Peyer's patch (tissue), 4 donors: ENCODE measurements at places on chromosomes 3 and 15.

DNA sequence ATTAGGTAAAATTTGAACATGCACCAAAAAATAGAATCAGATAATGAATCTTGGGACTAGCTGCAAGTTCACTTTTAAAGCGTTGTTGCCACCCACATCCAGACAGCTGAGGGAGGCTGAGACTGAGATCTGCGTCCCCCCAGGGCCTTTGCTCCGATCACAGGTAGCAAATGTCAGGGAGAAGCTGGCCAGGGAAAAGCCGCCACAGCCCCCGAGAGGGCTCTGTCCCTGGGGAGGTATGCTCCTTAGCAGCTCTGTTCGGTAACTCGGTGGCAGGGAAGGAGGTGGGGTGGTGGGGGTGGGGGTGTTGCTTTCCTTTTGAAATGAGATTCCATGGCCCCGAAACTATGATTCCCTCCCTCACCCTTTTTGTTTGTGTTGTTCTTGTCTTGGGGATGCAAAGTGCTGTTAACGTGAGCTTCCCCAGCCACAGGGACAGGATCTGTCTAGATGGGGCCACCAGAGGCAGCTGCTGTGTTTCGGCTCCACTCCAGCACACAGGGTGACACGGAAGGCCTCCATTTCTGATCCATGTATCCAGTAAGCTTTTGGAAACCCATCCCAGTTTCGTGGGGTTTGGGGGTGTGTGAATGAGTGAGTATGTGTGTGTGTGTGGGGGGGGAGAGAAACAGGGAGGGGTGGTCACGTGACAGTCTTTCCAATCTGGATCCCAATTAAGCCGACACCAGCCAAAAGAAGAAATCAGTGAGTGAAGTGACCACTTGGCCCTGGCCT is 1.1 kb upstream of the MINAR1 start:
- DNase-seq, result no peak

GRCh38 chr3:132953683-132954082 is 84.5 kb upstream of the TMEM108 start:
- DNase-seq, result no peak

DNA sequence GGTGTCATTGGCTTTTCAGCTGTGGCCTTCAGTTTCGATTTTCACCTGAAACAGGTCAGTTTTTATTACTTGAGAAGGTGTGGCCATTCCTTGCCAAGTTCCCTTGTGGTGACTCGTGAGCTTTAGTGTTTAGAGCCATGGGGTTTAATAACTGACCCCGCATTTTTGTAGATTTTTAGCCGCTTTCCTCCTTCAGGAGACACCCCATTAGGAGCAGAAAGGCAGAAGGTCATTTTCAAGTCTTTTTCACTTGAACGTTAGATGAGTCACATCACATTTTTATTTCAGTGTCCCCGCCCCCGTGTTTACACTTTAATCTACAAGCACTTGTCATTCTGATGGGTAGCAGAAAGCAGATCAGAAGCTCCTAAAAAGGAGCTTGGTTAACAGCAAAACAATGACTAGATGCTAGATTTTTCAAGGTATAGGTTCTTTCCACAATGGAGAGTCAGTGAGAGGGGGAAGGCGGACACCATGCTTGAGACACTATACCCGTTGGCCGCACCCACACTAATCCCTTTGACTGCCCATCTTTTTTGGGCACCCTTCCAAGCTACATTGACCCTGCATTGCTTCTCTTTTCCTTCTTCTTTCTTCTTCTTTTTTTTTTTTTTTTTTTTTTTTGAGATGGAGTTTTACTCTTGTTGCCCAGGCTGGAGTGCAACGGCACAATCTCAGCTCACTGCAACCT is 132.7 kb downstream of the GHSR start:
- DNase-seq, result no peak

- no peak for DNase-seq
Observed at GRCh38 chr15:65212097-65212496, 824 bp upstream of the CILP start.

GRCh38 chr15:57282686-57283085 is 93.6 kb upstream of the CGNL1 start:
- no peak for DNase-seq

DNA sequence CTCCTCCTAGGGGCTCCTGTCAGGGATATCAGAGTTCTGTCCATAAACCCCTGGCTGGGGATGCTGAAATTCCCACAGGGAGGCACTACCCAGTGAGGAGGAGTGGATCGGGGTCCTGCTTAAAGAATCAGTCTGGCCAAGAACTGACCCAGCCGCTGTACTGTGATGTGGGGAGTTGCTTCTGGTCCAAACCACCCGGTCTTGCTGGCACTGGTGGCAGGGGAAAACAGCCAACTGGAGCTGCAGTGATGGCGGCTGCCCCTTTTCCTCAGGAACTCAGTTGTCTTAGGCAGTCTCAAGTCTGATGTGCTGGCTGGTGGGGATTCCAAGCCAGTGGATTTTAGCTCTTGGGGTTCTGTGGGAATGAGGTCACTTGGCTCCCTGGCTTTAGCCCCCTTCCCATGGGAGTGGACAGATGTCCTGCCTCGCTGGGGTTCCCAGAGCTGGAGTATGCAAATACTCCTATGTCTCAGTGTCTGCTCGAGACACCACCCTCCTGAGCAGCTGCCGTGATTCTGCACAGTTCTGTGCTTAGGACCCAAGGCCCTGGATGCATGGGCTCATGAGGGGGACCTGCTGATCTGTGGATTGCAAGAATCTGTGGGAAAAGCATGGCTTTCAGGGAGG is 97.1 kb downstream of the SLC25A26 start:
- DNase-seq, result no peak

GRCh38 chr3:15795651-15796308 is 2.0 kb downstream of the ANKRD28 start:
- no peak for DNase-seq

DNA sequence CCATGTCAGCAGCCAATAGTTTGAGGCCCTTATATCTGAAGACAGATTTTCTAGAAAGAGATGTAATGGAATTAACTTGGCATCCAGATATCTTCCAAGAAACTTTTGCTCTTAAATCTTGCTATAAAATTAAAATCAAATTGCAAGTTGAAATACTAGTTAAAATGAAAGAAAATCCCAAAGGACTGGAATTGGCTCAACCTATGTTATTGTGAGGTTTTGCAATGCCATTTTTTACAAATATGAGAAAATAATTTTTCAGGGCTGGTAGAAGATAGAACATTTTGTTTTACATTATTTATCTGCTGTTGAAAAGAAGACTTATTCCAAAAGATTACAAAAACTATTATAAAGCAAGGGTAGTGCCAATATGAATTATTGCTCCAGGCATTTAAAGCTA is 92.2 kb upstream of the AGTR1 start:
- DNase-seq, result no peak

- DNase-seq, result no peak
Observed at GRCh38 chr15:57152666-57153539, 223.4 kb upstream of the CGNL1 start.

GRCh38 chr3:136778865-136779264 is 26.7 kb upstream of the STAG1 start:
- DNase-seq, result no peak

DNA sequence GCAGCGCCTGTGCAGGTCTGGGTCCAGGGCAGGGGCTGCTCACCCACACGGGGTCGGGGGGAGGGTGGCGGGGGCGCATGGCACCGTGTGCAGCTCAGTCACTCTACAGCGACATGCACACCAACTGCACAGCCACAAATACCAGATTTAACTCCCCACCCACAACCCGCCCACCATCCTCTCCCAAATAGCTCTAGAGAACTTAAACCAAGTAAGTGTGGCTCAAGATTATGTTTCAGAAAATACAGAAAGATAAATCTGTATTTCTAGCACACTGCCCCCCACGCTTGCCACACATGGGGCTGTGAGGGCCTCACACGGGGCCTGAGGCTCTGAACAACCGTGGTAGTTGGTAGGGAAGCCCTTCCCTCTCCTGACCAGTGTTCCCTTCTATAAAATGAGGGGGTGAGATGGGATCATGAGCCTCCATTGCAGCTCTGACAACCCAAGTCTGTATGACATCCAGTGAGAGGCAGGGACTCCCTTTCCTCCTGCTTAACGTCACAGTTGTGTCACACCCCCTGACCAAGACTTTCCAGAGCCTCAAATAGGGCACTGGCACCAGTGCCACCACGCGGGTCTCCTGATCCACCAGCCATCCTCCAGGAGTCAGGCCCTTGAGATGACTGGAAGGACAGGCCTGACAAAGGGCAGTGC is 23.1 kb downstream of the POC1A start:
- no peak for DNase-seq

DNA sequence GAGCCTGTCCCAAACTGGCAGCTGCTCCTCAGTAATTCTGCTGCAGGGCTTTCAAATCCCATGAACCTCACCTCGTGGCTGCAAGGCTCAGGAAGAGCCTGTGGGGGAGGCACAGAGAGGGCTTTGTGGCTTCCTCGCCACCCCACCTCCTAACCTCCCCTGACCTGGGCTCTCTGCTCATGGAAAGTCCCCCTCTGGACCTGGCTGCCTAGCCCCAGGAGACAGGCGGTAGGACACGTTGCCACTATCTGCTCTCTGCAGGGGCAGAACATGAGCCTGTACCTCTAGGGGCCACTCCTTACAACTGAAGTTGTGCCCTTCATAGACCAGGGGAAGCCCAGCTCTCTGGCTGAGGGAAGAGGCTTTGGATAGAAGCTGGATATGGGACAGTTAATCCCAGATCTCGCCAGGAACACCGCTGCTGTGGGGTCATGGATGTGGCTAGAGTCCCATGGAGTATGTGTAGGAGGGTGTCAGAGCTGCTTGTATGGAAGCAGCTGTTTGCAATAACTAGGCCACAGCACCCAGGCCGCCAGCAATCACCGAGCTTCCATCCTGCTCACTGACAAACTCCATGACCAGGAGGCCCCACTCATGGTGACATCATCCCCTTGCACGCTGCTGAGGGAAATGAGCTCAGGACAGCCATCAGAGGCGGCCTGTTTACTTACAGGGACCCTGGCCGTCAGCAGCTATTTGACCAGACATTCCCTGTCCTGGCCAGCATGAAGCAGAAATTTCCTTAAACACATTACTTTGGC is 34.0 kb upstream of the CILP start:
- peak; percentile 50 for DNase-seq

DNA sequence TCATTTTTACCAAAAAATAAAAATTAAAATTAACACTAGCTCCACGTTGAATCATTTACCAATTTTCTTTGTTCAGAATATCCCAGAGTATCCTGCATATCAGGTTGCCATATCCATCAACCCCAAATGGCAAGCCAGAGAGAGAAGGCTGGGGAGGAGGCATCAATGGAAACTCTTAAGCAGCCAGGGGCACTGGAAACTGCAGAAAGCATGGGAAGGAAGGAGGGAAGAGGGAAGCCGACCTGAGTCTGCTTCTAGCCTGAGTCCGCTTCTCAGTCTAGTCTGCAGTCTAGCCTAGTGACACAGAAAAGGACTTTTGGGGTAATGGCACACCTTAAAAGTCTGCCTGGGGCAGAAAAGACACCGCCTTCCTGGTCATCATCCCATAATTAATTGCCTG is 1.6 kb upstream of the MTHFS start:
- no peak for DNase-seq

DNA sequence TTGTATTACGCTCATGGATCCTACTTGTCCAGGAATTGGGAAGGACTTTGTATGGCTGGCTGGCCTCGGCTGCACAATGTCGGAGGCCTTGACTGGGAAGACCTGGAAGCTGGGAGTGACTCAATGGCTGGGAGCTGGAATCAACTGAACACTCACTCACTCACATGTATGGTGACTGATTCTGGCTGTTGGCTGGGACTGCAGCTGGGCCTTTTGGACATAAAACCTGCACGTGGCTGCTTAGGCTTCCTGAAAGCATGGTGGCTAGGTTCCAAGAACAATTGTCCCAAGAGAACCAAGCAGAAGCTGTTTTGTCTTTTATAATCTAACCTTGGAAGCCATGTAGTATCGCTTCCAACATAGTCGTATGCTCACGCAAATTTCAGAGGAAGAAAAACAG is 38.0 kb upstream of the CMTM8 start:
- no peak for DNase-seq

DNA sequence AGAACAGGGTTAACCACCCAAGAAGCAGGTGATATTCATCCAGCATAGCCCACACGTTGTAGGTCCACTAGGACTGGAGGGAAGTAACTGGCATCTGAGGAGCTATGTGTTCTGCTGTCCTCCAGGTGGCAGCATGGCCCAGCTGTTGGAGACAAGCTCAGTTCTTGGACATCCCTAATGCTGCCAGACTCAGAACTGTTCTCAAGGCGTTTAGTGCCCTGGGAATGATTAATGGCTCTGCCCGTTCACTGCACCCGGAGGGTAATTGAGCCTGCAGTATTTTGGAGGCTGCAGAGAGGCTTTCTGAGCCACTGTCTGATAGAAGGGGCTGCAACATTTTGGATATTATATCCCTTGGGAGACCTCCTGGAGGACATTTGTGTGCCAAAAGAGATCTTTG is 521.3 kb upstream of the SEMA6D start:
- DNase-seq, result peak; percentile 77

DNA sequence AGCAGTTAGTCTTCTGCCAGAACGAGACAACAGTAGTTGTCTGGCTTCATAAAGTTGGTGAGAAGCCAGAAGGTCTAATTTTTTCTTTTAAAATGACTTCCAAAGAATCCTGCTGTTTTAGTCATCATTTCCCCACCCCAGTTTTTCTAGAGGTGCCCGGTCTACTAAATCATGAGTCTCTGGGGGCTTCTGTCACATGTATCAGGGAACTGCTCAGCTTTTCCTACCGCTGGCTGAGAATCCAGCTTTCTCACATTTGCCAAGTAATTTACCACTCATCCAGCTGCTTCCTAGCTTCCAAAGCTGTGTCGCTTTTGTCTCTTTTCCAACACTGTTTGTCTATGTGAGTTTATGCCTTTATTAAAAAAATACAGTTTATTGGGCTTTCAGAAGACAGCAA is 183.3 kb downstream of the NSUN3 start:
- no peak for DNase-seq

DNA sequence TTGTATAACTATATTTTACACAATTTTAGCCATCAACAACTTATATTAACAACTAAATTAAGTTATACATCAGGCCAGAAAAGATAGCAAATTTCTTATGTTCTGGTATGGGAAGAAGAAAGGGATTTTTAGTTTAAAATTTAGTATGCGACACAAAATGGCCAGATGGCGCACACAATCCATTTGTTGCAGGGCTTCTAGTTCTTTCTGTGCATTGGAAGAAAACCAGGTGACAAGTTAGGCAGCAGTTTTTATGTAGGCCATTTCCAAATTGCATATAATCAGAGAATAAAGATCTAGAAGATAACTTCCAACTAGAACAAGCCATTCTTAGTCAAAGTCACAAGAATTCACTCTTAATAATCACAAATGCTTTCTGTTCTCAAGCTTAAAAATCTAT is 230.1 kb upstream of the ZNF717 start:
- no peak for DNase-seq

DNA sequence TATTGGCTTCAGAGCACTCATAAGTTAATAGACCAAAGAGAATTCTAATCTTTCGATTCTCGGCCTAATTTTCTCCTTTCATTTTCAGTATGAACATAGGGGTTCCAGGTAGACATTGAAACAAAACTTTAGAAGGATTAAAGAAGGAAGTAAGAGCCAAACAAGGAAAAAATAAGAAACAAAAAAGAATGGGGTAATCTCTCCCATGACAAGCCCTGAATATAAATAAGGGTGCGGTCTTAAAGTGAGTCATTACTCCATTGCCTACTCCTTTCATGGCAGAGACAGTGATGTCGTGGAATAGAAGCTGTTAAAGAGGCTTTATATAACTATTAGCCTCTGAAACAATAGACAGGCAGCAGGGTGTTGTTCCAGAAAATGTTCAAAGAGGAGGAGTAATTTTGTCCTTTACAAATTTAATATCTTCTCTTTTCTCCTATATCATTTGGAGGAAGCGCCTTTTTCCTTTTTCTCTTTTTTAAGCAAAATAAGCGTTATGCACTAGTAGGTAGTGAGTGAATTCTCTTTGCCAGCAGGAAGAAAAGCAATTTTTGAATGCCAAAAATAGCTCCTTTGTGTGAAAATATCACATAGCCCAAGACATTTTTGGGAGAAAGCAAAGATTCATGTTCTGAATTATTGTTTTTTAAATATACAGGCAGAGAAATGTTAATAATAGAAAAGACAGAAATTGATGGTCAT is 607.9 kb upstream of the KCNMB2 start:
- DNase-seq, result no peak
